Motor neuron (in vitro differentiated cells): ENCODE measurements at places on chromosomes 3 and 15.
A peak's percentile ranks its signal among the peaks of the same experiment; 100 is the strongest.

DNA sequence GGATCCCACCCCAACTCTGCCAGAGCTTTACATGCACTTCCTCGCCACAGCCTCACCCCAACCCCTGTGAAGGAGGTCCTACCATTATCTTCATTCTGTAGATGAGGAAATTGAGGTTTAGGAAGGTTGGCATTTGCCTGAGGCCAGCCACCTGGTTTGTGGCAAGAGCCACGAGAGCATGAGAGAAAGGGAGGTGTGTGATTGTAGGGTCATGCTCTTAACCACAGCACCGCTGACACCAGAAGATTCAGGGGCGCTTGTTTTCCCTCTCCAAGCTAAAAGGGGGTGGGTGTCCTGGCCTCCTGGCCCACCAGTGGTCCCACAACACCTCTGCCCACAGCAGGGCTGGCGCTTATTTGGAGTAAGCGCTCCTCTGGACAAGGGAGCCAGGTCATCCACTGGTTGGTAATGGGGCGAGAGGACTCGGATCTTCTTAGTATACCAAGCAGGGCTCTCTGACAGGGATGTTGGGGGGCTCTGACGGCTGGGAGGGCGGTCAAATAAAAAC is 691 bp downstream of the RHCG start:
- no peak for ATAC-seq

DNA sequence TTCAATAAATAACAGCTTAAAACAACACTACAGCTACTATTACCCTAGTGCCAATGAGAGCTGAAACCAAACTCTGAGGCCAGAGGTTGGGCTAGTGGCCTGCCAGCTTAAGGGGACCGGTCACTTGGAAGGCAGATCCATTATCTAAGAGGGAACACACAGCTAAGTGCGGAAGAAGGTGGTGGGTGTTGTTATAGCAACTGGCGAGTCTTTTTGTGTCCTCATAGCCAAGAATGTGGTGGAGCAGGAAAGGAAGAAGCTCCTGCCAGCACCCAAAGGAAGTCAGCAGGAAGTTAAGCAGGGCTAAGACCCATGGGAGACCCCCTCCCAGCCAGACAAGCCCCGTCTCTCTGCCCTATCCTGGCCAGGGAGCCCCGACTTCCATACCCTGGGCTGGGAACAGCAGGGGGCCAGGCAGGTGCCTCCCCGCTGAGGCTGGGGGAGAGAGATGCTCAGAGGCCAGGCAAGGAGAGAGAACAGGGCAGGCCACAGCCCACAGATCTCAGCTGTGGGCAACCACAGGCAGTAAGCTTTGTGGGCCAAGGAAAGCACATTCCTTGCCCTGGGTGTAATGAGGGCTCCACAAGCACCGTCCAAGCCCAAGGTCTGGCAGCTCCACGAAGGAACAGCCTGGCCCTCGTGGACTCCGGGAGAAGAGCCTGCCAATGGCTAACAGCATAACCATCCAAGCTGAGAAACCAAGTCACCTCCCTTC is 34.0 kb upstream of the HRH1 start:
- no peak for ATAC-seq

DNA sequence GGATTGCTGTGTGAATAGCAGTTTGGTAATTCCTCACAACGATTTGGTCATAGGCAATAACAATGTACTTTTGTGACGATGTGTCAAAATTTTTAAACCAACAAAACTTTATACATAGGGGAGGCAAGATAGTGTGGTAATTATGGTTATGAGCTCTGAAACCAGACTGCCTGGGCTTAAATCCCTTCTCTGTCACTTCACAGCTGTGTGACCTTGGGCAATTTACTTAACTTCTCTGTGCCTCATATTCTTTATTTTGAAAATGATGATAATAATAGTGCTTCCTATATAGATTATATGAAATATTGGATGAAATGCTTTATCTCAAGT is 5.7 kb downstream of the CD200 start:
- ATAC-seq = no peak

DNA sequence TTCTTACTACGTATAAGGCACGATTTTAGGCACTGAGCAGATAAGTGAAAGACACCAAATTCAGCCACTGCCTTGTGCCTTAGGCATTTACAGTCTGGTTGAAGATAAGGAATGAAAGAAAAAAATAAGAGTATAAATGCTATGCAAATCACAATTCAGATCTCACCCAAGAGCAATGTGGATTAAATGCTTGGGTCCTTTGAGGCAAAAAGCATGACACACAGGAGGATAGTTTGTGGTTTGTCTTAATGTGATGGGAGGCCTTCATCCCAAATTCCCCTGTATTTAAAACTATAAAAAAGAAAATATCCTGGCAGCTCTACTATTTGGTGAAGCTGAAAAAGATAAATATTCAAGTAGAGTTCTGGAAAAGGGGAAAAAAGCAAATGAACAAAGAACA is 79.8 kb downstream of the TGFBR2 start:
- no peak for ATAC-seq

- ATAC-seq = peak; percentile 13
These were observed 36.4 kb downstream of the ZDHHC3 start for GRCh38 chr3:44939581-44940036.

- ATAC-seq = no peak
These were observed 295.1 kb downstream of the FOXP1 start for GRCh38 chr3:71288269-71288930.

DNA sequence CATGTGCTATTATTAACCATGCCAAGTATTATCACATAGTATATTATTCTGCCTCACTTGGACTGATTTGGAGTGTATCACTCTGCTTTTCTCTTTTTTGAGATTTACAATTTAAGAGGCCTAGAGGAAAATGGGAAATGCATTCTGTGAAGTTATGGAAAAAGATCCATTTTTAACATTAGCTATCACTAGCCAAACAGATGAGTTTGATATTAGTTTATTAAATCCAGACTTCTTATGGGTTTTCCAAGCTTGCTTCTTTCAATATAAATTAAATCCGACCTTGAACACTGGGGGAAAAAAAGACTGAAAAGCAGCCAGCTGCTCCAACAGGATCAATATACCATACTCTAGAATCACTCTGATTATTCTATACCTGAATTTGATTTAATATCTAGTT is 30.1 kb upstream of the PLOD2 start:
- no peak for ATAC-seq

DNA sequence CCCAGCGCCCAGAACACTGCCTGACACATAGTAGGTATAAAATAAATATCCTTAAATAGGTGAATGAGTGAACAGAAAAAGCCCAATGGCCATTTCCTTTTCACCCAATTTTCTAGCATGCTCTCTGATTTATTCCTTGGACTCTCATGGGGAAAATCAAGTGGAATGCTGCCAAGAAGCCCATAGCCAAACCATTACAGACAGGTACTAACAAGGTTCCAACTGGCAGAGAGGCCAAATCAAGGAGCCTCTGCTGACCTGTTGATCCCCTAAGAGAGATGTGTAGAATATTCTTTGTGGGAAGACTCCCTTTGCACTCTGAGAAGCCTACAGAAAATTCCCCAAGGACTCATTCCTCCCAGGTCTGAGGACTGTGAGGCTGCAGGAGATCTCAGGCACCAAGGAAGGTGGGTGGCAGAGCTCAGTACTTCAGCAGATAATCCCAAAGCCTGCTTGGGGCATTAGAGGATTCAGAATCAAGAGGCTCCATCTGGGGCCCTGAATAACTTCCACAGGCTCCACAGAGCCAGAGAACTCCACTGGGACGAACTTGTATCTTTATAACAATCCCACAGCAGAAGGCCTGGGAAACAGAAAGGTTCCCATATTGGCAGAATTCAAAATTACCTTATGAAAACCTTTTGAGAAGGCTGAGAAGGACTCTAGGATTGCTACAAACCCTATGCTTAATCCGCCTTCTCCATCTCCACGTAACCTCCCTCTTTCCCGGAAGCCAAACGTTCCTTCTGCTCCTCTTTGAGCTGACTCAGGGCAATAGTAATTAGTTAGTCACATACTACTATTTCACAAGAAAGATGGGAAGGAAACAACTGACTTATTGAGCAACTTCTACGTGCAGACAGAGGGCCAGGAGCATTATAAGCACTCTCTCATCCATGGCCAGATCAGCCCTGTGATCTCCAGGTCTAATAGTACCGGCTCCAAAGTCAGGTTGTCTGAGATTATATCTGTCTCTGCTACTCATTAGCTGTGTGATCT is 34.5 kb downstream of the PRICKLE2 start:
- no peak for ATAC-seq

GRCh38 chr3:177906126-177906511 is 630.1 kb upstream of the KCNMB2 start:
- peak; percentile 85 for ATAC-seq

DNA sequence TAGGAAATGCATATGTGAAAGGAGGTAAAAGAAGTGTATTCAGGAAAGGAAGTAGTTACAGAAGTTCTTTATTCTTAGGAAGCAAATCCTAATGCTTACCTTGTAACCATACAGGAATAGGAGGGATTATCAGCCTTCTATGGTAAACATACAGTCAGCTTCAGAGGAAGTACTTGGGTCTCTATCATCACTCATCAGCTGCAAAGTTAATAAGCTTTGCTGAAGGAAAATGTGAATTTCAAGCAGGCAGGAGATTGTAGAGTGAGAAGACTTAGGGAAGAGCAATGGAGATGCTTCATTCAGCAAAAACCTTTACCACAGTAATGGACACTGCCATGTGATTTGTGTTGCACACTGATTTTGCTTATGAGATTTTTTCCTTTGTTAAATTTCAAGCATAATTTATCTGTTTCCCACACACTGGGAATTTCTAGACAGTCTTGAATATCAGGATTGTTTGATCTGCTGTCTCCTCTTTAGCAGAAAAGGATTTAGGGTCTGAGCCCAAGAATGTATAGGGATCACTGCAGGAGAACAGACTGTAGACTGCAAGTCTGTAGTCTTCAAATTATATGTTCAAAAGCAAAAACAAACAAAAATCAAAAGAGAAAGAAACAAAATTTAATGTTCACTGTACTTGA is 150.8 kb downstream of the ZNF609 start:
- no peak for ATAC-seq

DNA sequence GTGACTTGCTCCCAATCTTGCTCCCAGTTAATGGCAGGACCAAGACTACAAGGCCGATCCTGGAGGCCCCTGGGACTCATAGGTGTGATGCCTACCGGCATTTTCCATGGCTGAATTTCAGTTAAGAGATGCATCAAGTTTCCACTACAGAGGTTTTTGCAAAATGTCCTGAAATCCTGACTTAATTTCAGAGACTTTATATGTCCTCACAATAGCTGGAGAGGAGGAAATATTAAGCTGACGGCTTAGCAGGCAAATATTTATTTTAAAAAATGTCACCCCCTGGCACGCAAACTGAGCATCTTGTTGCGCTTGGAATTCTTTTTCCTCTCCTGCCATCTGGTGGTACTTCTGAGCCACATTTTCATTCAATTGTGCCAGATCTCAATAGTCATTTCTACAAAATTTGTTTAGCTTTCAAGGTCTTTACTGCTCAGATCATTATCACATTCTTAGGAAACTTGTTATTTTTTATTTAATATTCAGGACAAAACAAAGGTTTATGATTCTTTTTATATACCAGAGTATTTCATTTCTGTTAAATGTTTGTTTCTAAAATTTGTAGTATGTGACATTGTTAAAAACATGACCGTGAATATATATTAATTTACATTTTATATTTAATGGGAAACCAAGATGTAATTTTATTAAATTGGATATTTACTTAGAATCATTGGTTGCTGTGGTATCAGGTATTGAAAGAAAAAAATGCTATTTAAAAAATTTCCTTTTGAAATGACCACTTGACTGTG is 189.2 kb upstream of the THRB start:
- ATAC-seq = peak; percentile 32

GRCh38 chr3:31350307-31350706 is 182.4 kb upstream of the STT3B start:
- no peak for ATAC-seq

DNA sequence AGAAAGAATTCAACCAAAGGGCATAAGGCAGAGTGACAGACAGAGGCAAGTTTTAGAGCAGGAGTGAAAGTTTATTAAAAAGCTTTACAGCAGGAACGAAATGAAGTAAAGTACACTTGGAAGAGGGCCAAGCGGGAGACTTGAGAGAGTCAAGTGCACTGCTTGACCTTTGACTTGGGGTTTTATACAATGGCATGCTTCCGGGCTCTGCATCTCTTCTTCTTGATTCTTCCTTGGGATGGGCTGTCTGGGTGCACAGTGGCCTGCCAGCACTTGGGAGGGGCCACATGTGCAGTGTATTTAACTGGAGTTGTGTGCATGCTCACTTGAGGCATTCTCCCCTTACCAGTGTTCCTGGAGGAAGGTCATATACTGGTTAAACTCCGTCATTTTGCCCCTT is 30.4 kb upstream of the KLHL25 start:
- ATAC-seq = no peak

DNA sequence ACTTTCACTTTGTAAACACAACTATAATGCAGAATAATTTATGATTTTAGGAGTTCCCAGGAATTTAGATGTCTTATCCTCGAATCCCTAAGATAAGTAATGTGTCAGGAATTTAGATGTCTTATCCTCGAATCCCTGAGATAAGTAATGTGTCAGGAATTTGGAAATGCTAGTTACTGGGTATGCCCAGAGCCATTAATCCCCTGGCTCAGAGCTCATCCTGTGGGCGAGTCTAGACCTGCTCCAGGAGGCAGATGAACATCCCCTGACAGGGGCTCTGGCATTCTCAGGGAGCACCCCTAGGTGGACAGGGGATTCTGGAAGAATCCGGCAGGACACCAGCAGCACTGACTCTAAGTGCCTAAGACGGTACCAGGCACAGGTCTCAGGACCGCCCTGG is 163.3 kb downstream of the ARRDC4 start:
- ATAC-seq = no peak

GRCh38 chr3:115146032-115146417 is 1.1 kb downstream of the ZBTB20 start:
- ATAC-seq = no peak

DNA sequence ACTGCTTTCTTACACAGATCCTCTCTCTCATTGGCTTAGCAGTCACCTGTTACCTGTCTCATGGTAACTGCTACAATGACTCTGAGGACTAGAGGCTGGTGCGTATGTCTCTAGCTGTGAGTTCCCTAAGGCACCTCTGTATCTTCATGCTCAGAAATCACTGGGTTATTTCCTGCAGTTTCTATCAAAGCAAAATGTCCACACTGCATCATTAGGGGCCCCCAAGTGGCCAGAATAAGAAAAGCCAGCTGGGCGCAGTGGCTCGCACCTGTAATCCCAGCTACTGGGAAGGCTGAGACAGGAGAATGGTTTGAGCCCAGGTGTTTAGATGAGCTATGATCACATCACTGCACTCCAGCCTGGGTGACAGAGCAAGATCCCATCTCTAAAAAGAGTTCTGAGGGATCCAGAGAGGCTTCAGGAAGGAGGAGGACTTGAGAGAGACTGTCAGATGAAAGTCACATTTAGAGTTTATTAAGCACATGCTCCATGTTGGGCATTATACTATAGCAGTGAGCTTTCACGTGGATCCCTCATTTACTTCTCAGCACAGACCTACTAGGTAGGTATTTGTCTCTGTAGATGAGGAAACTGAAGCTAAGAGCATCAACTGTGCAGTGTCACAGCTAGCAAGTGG is 2.3 kb upstream of the VPS18 start:
- peak; percentile 8 for ATAC-seq

- no peak for ATAC-seq
These were observed 48.9 kb upstream of the ZDHHC23 start for GRCh38 chr3:113898892-113899291.
